ENCODE measurements at places on chromosomes 2 and 18.

- DNase-seq = no peak
Observed at GRCh38 chr2:88258208-88258607, 88.1 kb downstream of the THNSL2 start.

DNA sequence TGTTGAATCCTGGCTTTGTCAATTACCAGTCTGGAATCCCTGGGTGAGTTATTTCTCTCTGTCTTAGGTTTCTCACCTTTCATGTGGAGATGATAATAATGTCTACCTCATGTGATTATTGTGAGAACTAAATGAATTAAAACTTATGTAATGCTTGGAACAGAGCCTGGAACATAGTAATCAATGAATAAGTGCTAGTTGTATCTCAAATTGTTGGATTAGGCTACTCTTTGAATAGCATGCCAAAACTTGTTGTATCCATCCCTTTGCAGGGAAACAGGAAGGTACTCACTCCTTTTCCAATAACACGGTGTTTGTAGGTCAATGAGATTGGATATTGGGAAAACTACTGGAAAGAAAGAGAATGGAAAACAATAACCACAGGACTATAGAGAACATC lies 796.6 kb upstream of the ZEB2 start:
- no peak for DNase-seq

DNA sequence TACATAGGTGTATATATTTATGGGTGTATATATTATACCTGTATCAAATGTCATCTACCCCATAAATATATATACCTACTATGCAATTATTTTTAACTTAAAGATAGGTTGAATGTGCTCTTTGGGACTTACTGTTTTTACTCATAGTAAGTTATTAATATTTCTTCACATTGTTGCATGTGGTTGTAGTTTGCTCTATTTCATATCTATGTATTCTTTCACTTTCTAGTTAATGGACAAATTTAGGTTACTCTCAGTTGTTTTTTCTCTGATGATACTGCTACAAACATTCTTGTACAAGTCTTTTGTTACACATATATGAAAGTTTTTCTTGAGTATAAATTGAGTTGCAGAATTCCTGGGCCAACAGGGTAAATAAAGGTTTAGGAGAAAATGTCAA lies 601.8 kb upstream of the ID2 start:
- DNase-seq = no peak

GRCh38 chr18:61371111-61371510 lies 37.9 kb downstream of the CDH20 start:
- no peak for DNase-seq

DNA sequence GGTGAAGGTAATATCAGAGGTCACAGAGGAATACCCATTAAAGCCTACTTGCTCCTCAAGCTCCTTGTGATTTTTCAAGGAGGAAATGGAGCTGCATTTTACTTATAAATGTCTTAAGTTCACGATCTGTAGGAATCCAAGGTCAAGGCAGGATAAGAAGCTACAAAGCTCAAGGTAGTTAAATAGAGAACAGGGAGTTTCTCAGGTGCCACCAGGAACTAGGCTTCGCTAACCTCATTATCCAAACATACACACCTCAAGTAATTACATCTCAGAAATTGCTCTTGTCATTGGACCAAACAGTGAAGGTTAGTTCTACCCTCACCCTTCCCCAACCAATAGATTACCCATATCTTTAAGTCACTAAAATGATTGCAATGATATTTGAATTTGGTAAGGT lies 317.4 kb upstream of the HNRNPA3 start:
- DNase-seq = no peak

GRCh38 chr18:47558110-47558750 lies 306.8 kb upstream of the SKOR2 start:
- DNase-seq = no peak
